ENCODE measurements at places on chromosomes 7 and 10.

DNA sequence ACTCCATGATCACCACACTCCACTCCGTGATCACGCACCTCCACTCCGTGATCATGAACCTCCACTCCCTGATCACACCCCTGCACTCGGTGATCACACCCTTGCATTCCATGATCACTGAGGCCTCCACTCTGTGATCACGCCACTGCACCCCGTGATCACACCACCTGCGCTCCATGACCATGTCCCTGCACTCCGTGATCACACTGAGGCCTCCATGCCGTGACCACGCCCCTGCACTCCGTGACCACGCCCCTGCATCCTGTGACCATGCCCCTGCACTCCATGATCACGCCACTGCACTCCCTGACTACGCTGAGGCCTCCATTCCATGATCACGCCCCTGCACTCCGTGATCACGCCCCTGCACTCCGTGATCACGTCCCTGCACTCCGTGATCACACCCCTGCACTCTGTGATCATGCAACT lies 27.1 kb downstream of the STK32C start:
- no peaks in the 10 kb centered on the region for H3K4me1 ChIP-seq
- no peak overlapping the region for H3K27ac ChIP-seq
- no peak for DNase-seq
- no peaks in the 10 kb centered on the region for H3K36me3 ChIP-seq
- H3K27me3 ChIP-seq, result no peaks in the 10 kb centered on the region
- no peak overlapping the region for H3K4me3 ChIP-seq

- no peaks in the 10 kb centered on the region for H3K27me3 ChIP-seq
- H3K4me3 ChIP-seq, result no peak overlapping the region
- no peak for DNase-seq
- H3K4me1 ChIP-seq, result no peaks in the 10 kb centered on the region
These were observed 67.8 kb upstream of the NMT2 start for GRCh38 chr10:15236340-15236739.

GRCh38 chr7:40680657-40681056 lies 545.9 kb downstream of the SUGCT start:
- H3K27ac ChIP-seq, result no peak overlapping the region
- no peaks in the 10 kb centered on the region for H3K27me3 ChIP-seq
- no peak overlapping the region for H3K4me3 ChIP-seq
- no peaks in the 10 kb centered on the region for H3K36me3 ChIP-seq

DNA sequence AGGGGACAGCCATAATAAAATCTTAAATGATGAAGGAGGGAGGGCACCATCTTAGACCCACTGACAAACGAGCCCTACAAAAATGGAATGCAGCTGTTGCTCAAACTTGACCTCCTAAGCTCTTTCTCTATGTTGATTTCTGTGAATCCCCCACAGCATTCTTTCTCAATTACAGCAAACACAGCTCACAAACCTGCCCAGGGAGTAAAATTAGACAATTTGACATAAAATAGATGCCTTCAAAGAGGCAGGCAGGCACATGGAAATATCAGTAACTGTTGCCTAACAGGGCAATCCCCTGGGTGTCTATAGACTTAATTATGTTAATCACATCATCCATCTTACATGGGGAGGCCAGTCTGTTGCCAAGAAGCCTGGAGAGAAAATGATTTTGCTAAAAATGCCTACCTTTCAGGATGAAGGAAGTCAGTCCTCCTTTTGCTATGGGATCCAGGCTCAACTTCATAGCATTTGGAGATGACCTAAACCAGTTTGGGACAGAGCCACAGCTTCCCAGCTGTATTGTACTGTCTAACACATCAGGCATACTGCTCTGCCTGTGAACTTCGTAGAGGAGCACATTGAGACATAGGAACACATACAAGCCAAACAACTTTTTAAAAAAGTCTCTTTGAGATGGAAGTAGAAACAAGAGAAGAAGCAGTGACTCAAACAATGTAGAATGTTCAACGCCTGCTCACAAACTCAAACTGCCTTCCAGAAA lies 1177.4 kb downstream of the SORCS1 start:
- no peaks in the 10 kb centered on the region for H3K4me1 ChIP-seq
- no peaks in the 10 kb centered on the region for H3K27me3 ChIP-seq
- DNase-seq, result no peak
- H3K4me3 ChIP-seq, result no peak overlapping the region
- no peak overlapping the region for H3K27ac ChIP-seq
- no peaks in the 10 kb centered on the region for H3K36me3 ChIP-seq

DNA sequence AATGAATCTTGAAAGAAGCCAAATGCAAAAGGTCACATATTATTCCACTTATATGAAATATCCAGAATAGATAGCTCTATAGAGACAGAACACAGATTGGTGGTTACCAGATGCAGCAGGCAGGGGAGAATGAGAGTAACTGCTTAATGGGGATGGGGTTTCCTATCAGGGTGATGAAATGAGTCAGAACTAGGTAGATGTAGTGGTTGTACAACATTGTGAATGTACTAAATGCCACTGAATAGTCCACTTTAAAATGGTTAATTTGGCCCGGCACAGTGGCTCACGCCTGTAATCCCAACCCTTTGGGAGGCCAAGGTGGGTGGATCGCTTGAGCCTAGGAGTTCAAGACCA lies 9.4 kb upstream of the SLC25A28 start:
- no peaks in the 10 kb centered on the region for H3K36me3 ChIP-seq
- DNase-seq, result no peak
- H3K27ac ChIP-seq, result no peak overlapping the region
- H3K4me1 ChIP-seq, result no peaks in the 10 kb centered on the region

DNA sequence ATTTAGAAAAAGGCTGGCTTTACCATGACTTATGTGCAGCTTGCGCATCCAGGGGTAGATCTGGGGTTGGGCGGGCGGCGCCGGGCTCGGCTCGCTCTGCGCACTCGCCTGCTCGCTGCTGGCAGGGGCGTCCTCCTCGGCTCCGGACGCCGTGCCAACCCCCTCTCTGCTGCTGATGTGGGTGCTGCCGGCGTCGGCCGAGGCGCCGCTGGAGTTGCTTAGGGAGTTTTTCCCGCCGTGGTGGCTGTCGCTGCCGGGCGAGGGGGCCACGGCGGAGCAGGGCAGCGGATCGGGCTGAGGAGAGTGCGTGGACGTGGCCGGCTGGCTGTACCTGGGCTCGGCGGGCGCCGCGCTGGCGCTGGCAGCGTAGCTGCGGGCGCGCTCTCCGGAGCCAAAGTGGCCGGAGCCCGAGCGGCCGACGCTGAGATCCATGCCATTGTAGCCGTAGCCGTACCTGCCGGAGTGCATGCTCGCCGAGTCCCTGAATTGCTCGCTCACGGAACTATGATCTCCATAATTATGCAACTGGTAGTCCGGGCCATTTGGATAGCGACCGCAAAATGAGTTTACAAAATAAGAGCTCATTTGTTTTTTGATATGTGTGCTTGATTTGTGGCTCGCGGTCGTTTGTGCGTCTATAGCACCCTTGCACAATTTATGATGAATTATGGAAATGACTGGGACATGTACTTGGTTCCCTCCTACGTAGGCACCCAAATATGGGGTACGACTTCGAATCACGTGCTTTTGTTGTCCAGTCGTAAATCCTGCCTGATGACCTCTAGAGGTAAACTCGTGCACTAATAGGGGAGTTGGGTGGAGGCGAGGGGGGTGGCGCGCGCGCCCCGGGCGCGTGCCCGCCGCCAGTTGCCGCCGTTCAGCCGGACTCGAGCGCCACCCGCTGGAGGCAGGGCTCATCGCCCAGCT lies at the start of gene HOXA5:
Gene HOXA5, minus strand, starts transcription at position 659 of the 927 bp plus-strand sequence. Its CDS starts 74 bp downstream, at position 585.
- H3K27ac ChIP-seq, result peak within 1 kb of the TSS; percentile 21
- no peaks in the 10 kb centered on the region for H3K4me1 ChIP-seq
- H3K36me3 ChIP-seq, result no peaks in the 10 kb centered on the region
- DNase-seq, result no peak
- peaks cover 89% of the 10 kb centered on the region for H3K27me3 ChIP-seq

Measured in right atrium auricular region (tissue), 2 donors.